ENCODE measurements at places on chromosomes 4 and X.

DNA sequence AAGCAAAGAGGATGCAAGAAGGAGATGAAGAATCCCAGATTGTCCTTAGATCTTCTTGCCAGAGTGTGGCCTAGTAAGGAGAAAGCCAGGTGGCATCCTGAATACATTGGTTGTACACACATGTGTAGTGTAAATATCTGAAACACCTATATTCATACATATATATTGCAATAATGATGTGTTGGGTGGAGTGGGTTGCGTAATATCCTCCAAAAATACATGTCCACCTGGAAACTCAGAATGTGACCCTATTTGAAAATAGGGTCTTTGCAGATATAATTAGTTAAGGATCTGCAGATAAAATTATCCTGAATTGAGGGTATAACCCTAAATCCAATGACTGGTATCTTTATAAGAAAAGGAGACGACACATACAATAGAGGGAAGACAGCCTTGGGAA is 216.3 kb downstream of the NLGN4X start:
- DNase-seq: no peak

- no peak for DNase-seq
Measured at GRCh38 chr4:126888968-126889367, 743.8 kb upstream of the INTU start.

DNA sequence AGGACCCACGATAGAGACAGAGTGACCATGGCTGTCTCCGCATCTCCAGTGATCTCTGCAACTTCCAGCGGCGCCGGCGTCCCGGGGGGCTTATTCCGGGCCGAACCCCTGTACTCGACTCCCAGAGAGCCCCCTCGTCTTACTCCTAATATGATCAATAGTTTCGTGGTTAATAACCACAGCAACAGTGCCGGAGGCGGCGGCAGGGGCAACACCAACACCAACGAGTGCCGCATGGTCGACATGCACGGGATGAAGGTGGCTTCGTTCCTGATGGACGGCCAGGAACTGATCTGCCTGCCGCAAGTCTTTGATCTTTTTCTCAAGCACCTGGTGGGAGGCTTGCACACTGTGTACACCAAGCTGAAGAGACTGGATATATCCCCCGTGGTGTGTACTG is 343 bp downstream of the DACH2 start:
- DNase-seq: no peak

- DNase-seq: no peak
Measured at GRCh38 chrX:17744896-17745523, 7.7 kb downstream of the SCML1 start.

GRCh38 chr4:76283900-76284299 is 22.6 kb upstream of the STBD1 start:
- DNase-seq: no peak

DNA sequence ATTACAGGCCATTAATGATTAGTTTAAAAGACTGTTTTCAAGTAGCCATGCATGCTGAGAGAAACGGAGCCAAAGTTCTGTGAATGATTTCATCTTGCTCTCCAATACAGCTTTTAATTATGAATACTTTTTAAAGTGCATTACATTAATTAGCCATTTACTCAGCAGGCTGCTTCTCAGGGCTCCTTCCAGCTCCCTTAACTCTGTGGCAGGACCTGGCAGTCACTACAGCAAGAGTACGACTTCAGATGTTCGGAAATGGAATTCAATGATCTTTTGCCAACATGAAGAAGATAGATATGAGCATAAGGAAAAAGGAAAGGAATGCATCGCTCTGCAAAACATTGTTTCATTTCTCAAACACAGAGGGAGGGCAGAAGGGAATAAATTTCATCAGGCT is 987.2 kb downstream of the PDHA2 start:
- no peak for DNase-seq

GRCh38 chr4:6910340-6910959 is 824 bp downstream of the TBC1D14 start:
- DNase-seq: peak; percentile 26

DNA sequence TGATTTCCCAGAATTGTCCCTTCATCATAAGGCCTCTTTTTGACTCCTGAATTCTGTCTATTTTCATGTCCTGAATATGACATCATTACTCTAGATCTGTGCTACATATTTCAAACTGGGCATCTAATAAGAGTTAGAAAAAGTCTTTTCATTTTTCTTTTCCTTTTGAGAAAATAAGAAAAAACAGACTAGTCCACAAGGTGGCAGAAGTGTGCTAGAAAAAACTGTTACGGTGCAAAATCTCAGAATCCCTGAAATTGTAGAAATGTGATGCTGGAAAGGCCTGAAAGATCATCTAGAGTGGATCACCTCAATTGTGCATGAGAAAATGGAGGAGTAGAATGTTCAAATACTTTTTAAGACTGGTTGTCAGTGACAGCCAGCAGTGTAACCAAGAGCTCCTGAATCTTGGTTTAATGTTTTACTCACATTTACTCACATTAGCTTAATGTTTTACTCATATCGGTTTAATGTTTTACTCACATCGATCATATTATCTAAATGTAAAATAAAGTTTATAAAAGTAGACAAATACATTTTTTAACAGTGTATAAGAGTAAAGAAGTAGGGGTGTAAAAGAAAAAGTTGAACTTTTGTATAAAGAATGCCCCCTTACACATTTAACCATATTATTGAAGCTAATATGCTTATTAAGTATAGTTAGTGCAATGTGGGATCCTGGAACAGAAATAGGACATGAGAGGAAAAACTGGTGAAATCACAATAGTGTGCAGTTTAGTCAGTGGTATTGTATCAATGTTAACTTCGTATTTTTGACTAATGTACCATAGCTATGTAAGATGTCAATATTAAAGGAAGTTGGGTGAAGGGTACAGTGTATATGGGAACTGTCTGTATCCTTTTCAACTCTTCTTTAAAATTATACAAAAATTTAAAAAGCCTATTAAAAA is 15.2 kb downstream of the ASB11 start:
- no peak for DNase-seq

- DNase-seq: no peak
Measured at GRCh38 chr4:8647626-8648025, 55.1 kb downstream of the CPZ start.

- no peak for DNase-seq
Measured at GRCh38 chr4:54877006-54877405, 219.2 kb downstream of the KIT start.

GRCh38 chr4:184481544-184481943 is 7.2 kb upstream of the IRF2 start:
- no peak for DNase-seq

- DNase-seq: peak; percentile 2
Measured at GRCh38 chrX:15973299-15973698, 118.7 kb upstream of the AP1S2 start.

DNA sequence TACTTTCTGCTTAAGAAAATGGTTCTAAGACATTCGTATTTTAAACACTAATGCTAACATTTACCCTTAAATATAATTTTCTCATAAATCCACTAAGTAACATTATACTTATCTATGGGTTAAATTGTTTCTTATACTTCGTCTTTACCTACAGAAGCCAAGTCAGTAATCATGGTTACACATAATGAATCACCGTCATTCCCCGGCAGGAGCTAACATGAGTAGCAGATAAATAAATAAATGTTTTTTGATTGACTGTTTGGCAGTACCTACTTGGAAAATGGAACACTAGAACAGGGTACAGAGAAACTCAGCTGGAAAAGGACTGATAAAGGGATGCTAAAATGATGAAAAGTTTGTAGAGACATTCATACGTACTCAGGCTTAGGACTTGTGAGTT is 430.4 kb downstream of the ACTRT1 start:
- no peak for DNase-seq

- DNase-seq: no peak
Measured at GRCh38 chr4:128477540-128477939, 189.9 kb upstream of the PGRMC2 start.

DNA sequence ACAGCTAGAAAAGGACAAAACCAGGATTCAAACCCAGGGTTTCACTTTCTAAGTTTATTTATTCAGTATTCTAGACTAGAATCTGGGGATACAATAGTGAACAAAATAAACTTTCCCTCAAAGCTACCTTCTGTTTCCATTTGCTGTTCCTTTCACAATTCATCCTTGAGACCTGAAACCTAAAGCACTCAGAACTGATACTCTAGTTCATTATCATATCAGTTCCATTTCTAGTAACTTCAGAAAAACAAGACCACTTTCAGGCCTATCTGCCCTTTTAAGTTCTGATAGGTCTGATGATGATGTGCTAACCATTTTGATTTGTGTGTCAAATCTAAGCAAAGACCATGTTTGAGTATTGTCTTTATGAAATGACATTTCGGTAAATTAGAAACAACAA is 7.8 kb upstream of the XK start:
- no peak for DNase-seq

DNA sequence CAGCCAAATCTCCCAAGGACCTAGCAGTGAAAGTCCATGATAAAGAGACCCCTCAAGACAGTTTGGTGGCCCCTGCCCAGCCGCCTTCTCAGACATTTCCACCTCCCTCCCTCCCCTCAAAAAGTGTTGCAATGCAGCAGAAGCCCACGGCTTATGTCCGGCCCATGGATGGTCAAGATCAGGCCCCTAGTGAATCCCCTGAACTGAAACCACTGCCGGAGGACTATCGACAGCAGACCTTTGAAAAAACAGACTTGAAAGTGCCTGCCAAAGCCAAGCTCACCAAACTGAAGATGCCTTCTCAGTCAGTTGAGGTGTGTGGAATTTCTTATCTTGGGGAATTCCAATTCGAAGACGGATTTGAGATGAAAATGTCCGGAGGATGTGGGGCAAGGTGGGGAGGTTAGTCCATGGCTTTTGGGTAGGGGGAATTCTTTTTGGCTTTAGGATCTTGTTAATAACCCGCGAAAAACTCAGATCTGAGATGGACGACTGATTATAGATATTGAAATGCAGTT is 112.5 kb downstream of the AFF1 start:
- DNase-seq: no peak

DNA sequence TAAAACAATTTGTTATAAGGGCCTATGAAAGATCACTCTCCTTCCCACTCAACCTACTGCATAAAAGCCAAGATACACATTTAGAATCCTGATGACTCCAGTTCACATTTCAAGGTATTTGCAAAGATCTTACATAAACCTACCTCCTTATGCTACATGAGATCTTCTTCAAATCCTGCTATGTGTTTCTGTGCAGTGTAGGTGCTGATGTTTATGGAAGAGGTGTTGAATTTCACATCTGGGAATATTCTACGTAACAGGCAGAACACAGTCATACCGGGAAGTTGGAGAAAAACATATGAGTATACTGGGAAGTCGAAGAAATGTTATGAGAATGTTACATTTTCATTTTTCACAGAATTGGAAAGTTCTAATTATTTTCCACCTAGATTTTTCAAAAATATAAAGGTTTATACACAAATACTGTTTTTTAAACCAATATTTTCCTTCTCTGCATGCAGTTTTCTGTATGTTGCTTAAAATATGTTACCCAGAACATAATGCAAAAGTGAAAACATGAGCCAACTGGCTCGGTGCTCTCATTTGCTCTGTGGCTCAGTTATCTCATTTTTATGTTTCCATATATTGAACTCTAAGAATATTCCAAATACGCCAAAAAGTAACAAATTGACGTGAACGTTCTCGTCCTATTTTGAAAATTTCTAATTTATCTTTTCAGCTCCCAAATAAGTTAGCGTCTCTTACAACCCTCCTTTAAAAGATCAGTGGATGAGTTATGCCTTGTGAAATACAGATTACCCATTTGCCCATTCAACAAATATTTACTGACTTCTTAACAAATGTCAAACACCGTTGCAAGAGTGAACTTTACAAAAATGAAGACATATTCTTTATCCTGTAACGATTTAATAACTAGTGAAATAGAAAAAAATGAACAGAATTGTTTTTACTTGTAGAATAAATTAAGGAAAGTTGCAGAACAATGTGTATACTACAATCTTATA is 899.3 kb downstream of the STIM2 start:
- no peak for DNase-seq

GRCh38 chr4:72984351-72984750 is 85.2 kb downstream of the COX18 start:
- DNase-seq: peak; percentile 4

DNA sequence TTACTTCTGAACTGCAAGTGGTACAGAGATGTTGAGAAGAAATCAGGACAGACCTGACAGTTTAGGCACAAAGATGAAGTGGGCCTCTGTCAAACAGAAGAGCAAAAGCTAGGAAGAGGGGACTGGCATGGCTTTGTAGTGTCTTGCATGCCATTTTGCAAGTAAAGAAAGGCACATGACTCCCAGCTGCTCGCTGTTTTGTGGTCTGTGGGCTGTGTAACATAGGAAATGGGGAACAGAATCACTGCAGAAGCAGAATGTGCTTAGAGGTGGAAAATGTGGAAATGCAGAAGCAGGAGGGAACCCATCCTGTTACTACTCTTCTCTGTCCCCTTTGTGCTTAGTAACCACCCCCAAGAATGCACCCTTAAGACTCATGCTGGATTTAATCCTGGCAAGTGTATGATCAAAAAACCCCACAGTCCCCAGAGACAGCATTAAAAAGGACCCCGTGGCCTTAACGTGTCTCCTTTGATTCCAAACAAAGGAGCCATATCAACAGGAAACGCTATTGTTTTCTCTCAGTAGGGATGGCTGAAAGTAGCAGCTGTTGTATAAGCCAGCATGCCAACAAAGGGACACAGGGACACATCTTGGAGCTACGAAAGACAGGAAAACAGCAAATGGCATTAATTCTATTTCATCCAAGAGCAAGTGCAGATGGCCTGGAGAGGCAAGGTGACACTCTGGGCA is 177.6 kb upstream of the GLRA2 start:
- no peak for DNase-seq

GRCh38 chrX:82961129-82961528 is 547.0 kb upstream of the POU3F4 start:
- no peak for DNase-seq

GRCh38 chr4:58983887-58984286 is 1873.7 kb upstream of the IGFBP7 start:
- DNase-seq: no peak

DNA sequence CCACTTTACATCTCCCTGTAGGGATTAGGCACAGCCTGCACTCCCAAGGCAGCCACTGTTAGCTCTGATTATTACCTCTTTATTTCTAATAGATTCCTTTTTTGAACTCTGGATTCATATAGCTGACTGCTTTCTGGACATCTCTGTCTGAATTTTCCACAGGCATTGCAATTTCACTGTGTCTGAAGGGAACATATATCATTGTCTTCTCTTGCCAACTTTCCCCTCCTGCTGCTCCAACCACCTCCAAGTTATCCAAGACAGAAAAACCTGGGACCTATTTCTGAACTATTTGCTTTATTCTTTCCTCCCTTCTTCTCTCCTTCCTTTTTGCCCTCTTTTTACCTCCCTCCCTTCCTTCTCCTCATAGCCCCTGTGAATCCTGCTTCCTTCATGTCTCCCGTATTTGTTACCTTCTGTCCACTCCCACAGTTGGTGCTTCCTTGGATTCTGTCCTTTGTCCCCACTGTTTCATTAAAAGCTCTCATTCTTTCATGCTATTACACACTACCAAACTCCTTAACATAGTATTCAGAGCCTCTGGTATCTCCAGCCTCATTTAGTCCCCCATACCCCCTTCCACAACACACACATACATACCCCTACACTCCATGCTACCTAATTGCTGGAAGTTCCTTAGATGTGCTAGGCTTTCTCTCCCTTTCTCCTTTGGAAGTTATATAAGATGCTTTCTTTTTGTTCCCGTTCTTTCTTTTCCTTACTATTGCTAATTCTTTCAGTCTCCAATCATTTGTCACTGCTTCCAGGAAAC is 34.7 kb downstream of the FGF2 start:
- DNase-seq: no peak

Data from stimulated activated CD4-positive, alpha-beta T cell treated with anti-CD3 and anti-CD28 coated beads, Interleukin-1b, Interleukin-23, amount 100 ng/mL, for 48 hours (primary cell).